ENCODE measurements at places on chromosomes 13 and 19.

- DNase-seq, result no peak
These were observed 1257.5 kb upstream of the ATXN8OS start for GRCh38 chr13:68850160-68850559.

DNA sequence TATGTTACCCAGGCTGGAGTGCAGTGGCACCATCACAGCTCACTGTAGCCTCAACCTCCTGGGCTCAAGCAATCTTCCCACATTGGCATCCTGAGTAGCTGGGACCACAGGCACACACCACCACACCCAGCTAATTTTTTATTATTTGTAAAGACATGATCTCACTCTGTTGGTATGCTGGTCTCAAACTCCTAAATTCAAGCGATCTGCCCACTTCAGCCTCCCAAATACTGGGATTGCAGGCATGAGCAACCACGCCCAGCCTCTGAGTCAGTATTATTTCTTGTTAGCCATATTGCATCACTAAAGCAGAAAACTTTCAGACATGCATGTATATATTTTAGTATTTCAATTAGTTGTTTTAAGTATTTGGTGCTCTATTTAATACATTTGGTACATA, 376.4 kb downstream of the GPC6 start:
- no peak for DNase-seq

DNA sequence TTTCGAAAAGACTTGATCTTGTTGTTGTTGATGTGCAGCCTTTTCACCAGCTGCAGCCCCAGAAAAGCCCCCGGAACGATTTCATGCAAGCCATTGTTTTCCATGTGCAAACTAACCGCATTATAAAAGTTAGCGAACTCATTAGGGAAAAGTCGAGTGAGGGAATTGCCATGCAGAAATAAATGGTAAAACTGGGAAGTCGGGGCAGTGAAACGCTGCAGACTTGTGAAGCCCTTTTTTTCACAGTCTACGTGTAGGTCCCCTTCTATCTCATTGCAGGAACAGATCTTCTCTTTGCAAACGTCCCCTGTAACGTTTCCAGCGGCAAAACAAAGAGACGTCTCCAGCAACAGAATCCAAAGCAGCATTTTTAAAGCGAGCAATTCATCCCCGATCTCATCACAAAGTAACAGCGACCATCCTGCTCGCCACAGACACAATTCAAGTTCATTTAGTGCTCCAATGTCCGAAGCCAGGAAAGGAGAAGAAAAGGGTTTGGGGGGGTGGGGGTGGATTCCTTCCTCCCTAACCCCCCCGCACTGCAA, 1.1 kb downstream of the SLITRK1 start:
- no peak for DNase-seq

- no peak for DNase-seq
These were observed 36.8 kb downstream of the NFIX start for GRCh38 chr19:13031917-13032623.

- peak; percentile 68 for DNase-seq
These were observed 15.4 kb upstream of the MATK start for GRCh38 chr19:3801412-3802096.

DNA sequence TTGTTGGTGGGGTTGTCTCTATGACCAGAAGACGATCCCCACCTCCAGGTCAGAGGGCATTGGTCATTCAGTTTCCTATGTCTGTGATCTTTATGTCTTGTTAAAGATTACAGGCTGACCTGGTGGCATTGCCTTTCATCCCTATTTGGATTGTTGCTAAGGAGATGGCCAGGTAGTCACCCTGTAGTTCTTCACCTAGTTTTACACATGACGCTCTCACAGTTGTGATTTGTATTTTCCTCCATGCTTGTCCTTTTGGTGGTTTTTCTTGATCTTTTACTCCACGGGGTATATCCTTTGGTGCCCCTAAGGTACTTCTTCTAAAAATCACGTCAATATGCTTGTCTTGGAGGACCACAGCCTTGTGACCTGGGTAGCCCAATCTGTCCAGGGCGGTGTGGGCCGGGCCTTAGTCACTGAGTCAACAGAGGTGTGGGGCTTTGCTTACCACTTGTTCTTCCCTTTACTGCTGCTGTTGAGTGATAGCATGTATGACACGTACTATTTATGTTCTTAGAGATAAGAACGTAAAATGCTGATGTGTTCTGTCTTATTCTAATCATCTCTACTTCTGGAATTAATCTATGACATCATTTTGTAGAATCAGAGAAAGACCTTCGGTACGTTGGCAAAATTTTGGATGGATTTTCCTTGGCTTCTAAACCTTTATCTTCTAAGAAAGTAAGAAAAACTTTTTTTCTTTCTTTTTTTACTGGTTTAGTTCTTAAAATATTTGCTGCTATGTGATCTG, 20.1 kb downstream of the GPATCH1 start:
- DNase-seq, result no peak

GRCh38 chr13:84917252-84917878, 881.9 kb downstream of the SLITRK6 start:
- no peak for DNase-seq

GRCh38 chr13:35947315-35947714, 183.9 kb downstream of the DCLK1 start:
- no peak for DNase-seq

DNA sequence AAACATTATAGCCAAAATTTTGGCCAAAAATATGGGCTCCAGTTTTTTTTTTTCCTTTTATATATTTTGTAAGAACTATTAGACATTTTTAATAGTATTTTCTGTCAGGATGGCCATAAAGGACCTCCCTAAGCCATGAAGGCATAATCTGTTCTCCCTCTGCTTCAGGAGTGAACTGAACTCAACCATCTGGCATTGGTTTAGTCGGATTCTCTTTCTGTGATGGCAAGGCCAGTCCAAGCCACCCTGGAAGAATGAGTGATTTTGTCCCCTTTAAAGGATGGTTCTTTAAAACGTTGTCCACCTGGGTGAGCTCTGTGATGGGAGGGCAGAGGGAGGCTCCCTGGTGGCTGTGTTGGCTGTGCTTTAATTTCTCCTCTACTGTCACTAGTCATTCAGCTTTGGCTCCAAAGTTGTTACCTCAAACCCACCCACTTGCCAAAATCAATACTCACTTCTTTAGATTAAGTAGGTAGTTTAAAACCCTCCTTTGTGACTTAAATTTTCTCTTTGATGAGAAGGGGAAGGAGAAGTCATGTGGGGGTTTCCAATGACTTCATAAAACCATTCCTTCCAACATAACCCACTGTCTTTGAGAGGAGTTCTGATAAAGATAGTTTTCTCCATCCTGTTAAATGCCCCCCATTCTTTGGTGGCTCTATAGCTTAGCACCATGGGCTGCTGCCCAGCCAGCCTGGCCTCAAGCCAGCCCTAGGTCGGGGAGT, 4.4 kb downstream of the TNFRSF19 start:
- no peak for DNase-seq

DNA sequence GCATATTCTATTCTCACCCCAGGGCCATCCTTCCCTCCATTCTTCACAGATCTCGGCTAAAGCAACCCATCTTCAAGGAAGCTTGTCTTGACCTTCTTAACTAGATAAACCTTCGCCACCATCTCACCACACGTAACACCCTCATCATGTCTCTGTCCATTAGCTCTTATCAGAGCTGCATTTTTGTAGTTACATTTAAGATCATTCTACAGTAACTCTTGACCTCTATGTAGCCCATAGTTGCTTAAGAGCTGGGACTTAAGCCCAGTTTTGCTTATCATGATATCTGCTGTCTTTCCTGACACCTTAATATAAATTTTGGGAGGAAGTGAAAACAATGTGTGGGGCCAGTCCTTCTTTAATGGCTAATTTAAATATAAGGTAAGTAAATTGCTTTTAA, 345.1 kb downstream of the MTUS2 start:
- DNase-seq, result no peak

DNA sequence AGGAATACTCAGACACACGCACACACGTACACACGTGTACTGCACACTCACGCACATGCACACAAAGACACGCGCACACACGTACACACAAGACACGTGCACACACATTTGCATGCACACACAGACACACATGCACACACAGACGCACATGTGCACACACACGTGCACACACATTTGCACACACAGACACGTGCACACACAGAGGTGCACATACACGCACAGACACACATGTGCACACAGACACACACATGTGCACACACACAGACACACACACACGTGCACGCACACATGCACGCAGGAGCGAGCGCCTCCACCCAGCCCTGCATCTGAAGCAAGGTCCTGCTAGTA, 81.1 kb downstream of the GADD45B start:
- no peak for DNase-seq
